Gastroesophageal sphincter (tissue), 4 donors: ENCODE measurements at places on chromosomes 3 and 15.

GRCh38 chr3:85161544-85161943, 202.8 kb downstream of the CADM2 start:
- no peak for ATAC-seq

- no peak for ATAC-seq
Measured at GRCh38 chr15:74171965-74172541, 1.5 kb upstream of the ISLR start.

GRCh38 chr3:49871531-49872153, 1.9 kb upstream of the CAMKV start:
- no peak for ATAC-seq

DNA sequence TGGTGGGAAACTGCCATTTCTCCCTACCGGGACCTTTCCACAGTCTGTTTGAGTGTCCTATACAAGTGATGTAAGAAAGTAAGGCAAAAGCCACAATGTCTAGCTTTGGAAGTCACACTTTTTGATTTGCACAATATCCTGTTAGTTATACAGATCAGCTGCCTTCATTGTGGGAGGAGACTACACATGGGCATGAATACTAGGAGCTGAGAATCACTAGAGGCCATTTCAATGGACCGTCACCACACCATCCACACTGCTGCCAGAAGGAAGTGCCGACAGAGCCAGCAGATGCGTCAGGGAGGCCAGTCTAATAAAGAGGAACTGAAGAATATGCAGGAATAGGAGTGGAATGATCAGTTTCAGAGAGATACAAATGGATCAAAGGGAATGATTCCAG, 65.8 kb downstream of the SCN11A start:
- ATAC-seq: no peak

- ATAC-seq: no peak
Measured at GRCh38 chr3:181510500-181510899, 201.2 kb upstream of the SOX2 start.

DNA sequence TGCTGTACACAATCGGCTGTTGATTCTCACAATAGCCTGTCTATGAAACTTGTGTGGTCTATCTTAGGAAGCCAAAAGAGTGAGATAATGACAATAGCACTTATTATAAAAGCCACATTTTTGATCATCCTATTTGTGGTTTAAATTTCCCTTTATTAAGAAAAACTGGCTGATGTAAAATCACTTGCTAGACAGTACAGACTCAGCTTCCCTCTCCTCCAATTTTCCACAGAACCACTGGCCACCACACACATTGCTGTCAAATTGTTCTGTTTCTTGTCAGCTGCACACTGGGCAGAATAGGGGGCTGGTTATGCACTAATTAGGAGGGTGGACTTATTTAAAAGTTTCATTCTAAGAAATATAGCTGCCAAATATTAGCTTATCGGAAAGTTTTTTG, 425.9 kb downstream of the EPHA3 start:
- no peak for ATAC-seq

GRCh38 chr3:166721466-166721865, 658.6 kb downstream of the ZBBX start:
- no peak for ATAC-seq

GRCh38 chr15:88302373-88302772, 45.8 kb upstream of the NTRK3 start:
- ATAC-seq: no peak

- ATAC-seq: no peak
Measured at GRCh38 chr15:57259568-57260040, 116.7 kb upstream of the CGNL1 start.

GRCh38 chr15:51499379-51499976, 123.1 kb downstream of the DMXL2 start:
- ATAC-seq: no peak

DNA sequence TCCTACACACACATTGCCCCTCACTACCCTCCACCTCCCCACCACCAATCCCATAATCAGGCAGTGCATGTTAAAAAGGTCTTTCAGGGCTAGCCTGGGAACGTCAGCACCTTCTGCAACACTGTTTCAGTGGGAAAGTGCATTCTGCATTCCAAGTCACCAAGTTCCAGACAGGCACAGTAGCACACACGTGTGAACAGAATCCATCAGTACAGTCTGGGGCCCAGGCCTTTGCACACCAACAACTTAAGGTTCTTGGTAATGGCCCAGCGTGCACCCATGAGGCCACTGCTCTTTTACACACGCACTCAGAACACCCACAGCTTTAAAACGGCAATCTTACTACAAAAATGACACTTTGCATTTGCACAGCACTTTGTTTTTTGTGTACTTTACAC, 1.2 kb downstream of the ANXA2 start:
- no peak for ATAC-seq

GRCh38 chr15:37824717-37825382, 109.6 kb upstream of the TMCO5A start:
- no peak for ATAC-seq
